IPS DF 19.7 (cell line): ENCODE measurements at places on chromosomes 11 and 22.

GRCh38 chr22:17250380-17251082, 31.3 kb upstream of the ADA2 start:
- no peak for DNase-seq

DNA sequence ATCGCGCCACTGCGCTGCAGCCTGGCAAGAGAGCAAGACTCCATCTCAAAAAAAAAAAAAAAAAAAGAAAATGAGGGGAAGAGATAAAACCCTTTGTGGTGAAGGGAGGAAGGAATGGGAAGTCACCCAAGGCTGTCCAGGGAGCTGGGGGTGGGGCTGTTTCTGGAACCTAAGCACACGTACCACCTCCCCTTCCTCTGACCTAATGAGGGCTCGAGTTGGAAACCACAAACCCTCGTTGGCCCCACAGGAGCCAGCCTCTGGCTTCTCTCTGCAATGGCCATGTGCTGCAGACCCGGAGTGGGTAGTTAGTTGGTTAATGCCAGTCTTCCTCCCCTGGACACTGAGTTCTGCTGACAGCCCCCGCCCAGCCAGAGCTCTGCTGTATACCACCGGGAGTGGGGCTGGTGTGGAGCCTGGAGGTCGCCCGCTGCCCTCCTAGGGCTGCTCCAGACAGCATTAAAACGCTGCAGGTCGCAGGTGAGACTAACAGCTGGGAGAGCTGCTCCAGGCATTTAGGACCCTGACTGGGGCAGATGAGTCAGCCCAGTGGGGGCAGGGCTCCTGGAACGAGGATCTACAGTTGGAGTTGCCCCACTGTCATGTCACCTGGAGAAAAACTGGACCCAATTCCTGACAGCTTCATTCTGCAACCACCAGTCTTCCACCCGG, at the start of gene LGALS12:
Gene LGALS12, plus strand, starts transcription at position 228 of the 672 bp plus-strand sequence. Its CDS starts 375 bp downstream, at position 603.
- DNase-seq: no peak

DNA sequence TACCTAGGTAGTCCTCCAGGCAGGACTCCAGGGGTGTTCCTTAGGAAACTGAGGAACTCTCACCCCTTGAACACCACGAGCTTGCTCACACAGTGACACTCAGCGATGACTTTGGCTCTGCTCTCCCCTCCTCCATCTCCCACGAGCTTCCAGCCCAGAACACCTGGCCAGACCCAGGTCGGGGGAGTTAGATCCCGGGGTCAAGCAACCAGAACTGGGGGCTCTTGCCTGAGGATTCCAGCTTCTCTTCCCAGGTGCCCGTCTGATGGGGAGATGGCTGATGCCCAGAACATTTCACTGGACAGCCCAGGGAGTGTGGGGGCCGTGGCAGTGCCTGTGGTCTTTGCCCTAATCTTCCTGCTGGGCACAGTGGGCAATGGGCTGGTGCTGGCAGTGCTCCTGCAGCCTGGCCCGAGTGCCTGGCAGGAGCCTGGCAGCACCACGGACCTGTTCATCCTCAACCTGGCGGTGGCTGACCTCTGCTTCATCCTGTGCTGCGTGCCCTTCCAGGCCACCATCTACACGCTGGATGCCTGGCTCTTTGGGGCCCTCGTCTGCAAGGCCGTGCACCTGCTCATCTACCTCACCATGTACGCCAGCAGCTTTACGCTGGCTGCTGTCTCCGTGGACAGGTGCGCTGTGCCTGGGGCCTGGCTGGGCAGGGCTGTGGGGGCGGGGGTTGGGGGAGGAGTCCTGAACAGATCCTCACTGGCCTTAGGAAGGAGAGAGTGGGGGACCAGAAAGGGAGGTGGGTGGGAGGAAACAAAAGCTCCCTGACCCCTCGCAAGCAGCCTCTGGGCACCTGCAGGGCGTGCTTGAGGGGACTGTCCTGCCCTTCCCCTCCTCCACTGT, at the start of gene GALR3:
Gene GALR3, plus strand, starts transcription at position 249 of the 852 bp plus-strand sequence. Its CDS starts 25 bp downstream, at position 274.
- DNase-seq: no peak

DNA sequence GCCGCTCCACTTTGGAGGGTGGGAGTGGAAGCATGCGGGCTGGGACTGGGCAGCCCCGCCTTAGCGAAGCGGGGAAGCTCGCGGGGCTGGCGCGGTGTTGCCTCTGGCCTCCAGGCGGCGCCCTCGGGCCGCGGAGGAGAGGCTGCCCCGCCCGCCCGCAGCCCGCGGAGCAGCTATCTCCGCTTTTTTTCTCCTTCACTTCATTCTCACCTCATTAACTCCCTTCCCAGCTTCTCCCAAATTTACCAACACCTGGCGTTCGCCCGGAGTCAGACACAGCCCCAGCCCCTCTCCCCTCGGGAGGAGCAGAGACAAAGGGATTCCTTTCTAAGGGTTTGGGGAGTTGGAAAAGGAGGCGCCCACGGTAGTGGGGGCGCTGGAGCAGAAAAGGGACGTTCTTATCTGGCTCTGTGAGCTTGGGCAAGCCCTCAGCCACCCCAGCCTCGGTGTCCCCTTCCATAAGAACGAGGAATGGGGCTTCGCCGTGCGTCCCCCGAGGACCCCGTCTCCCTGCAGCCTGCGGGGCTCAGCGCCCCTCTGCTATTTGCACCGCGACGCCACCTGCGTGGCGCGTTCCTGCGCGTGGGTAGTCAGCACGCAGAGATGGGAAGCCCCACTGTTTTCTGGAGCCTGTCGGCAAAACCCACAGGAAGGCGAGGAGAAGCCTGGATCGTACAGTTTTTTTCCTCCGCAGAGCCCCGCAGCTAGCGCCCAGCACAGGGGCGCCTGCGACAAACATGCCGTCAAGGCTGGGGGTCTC, 1.5 kb upstream of the WNT11 start:
- no peak for DNase-seq

DNA sequence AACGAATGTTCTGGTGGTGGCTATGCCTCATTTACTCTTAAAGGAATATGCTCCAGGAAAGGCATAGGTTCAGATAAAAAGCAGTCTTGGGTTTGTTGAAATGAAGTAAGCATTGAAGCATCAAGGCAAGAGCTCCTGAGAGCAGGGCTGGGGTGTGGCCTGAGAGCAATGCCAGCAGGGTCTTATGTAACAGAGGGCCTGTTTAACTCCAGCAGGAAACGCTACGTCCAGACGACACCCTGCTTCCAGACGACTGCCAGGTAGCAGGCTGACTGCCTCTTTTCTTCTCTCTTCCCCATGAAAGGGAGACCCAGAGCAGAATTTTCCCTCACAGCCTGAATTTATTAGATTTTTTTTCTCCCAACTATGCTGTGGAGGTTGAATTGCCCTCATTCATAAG, 127.2 kb upstream of the SLC5A12 start:
- no peak for DNase-seq

DNA sequence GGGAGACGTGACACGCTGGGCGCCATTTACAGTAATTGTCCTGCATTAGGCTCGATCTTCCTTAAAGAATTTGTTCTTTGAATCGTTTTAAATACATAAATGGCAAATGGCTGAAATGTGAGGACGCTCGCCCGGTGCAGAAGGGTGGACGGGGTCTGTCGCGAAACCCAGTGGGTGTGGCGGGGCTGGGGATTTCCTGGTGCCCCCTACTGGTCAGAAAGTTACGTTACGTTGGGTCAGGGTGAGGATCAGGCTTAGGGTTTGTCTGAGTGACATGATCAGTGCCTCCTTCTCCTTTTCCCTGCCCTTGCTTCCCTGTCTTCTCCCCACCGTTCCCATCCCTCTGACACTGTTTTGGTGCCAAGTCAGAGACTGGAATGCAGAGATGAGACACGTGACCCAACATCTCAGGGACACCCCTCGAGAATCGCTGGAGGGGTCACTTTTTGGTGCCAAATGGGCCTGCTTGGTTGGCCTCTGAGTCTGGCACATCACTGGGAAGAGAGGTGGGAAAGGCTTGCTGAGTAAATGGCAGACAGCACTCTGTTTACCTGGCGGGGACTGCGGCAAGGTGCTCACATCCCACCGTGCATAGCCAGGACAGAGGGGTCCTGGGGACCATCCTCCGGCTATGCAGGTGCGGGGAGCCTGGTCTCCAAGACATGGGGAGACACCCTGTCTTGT, 1107.6 kb downstream of the BRD1 start:
- no peak for DNase-seq

- DNase-seq: no peak
These were observed 1451.2 kb downstream of the BRD1 start for GRCh38 chr22:48376428-48376827.

GRCh38 chr11:126172596-126173038, 38.8 kb downstream of the RPUSD4 start:
- no peak for DNase-seq

DNA sequence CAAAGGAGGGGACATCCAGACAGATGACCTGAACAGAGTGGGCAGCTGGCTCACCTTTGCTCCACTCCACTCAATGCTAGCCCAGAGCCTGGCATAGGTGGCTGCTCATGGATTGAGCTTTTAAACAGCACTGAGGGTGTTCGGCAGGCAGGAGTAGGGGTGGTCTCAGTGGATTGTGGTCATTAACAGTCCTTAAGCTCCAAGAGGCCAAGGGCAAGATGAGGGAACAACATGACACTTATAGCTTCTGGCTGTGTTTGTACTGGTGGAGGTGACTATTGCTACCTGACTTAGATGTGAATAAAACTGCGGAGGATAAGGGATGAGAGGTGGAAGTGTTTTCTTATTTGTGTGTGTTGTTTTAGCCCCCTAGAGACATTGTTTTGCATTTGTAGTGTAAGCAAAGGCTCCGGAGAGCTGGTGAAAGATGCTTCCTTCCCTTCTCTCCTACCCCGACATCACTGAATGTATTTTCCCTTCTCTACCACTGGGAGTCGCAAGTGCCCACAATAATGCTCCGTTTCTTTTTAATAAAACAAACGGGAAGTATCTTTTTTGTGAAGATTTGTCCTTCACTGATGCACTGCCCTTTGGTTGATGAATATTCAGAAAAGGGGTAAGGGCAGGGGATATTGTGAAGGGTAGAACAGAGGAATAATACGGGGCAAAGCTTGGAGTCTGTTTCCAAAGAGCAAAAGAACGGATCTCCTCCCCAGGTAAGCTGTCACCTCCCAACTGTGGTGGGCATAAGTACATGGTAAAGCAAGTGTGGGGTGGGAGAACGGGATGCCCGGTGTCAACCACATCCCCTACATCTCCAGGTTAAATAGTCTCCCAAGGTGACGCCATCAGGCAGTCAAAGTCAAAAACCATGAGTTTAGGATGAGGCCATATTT, 27.5 kb upstream of the MTNR1B start:
- no peak for DNase-seq

GRCh38 chr11:120710354-120711131, 199.0 kb downstream of the GRIK4 start:
- DNase-seq: peak; percentile 33

DNA sequence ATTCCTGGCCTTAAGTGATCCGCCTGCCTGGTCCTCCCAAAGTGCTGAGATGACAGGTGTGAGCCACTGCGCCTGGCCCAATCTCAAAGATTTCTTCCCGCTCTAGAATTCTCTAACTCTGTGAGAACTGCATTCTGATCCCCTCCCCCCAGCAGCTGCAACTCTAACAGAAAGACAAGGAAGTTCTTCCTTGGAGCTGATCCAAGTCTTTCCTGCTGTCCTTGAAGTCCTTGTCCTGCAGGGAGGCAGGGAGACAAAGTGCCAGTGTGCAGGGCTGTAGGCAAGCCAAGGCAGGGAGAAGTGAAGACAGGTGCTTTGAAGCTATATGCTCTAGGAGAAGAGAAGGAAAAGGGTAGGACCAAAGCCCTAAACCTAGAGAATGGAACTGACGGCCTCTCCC, 9.5 kb upstream of the GGA1 start:
- DNase-seq: no peak

GRCh38 chr11:66413167-66413566, 7.7 kb upstream of the NPAS4 start:
- DNase-seq: no peak

- DNase-seq: no peak
These were observed 1.9 kb downstream of the TSGA10IP start for GRCh38 chr11:65947133-65947532.

DNA sequence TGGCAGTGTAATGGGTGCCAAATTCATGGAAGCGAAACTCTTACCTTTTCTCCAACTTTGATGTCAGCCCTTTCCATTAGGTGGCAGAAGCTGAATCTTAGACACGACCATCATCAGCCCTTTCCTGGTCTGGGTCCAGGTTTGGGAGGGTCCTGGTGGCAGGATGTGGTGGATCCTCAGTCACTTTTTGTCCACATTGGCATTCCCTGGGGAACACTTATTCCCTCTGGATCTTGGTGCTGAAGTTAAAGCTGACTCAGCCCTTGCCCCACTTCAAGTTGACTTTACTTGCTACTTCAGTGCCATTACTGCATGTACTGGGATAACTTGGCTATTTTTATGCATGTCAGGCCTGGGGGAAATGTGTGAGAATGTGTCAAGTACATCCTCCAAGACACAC, 16.6 kb upstream of the NTM start:
- DNase-seq: no peak

DNA sequence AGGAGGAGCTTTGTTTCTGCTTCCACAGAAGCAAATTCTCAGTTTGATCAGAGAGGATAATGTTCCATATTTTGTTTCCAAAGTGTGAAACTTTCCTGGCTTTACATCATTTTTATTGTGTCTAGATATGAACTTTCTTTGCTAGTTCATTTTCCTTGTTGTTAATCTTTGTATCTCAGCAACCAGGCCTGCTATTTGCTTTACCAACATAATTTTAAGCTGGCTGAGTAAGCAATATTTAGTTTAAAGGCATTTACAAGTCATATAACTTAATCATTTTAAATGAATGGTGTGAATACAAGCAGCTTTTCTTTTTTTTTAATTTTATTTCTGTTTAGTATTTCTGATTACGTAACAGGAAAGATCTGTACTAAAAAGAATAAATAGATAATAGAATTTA, 15.2 kb downstream of the NUCB2 start:
- DNase-seq: no peak

- no peak for DNase-seq
These were observed 12.2 kb downstream of the SC5D start for GRCh38 chr11:121304759-121305158.

DNA sequence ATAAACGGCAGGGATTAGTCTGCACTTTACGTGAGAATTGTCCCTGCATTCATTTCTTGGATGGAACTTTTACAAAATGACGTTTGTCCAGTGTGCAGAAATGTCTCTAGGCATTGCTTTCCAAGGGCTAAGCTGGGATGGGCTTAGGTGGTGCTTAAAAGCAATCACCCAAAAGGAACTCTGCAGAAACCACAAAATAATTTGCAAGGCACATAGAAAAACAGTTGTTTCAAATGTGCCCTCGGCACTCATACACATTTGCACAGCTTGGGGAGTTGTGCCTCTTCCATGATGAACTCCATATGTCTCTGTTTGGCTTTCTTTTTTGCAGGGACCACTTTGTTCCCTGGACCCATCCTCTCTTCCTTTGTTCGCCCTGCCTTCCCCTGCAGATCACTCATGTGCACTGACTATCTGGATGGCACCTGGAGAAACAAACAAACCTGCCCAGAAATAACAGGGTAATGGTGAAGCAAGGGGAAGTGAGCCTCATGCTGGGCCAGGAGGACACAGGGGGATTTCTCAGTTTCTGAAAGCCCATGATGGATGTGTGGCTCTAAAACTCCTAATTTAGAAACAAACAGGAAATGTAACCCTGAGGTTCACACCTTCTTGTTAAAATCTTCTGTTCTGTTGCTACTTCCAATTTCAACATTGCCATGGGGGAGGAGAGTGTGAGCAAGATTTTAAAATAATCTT, 150.2 kb downstream of the SNX19 start:
- DNase-seq: no peak

- no peak for DNase-seq
These were observed 72.5 kb downstream of the FBLN1 start for GRCh38 chr22:45575173-45575572.
